ENCODE measurements at places on chromosomes 4 and X.
A peak's percentile ranks its signal among the peaks of the same experiment; 100 is the strongest.

DNA sequence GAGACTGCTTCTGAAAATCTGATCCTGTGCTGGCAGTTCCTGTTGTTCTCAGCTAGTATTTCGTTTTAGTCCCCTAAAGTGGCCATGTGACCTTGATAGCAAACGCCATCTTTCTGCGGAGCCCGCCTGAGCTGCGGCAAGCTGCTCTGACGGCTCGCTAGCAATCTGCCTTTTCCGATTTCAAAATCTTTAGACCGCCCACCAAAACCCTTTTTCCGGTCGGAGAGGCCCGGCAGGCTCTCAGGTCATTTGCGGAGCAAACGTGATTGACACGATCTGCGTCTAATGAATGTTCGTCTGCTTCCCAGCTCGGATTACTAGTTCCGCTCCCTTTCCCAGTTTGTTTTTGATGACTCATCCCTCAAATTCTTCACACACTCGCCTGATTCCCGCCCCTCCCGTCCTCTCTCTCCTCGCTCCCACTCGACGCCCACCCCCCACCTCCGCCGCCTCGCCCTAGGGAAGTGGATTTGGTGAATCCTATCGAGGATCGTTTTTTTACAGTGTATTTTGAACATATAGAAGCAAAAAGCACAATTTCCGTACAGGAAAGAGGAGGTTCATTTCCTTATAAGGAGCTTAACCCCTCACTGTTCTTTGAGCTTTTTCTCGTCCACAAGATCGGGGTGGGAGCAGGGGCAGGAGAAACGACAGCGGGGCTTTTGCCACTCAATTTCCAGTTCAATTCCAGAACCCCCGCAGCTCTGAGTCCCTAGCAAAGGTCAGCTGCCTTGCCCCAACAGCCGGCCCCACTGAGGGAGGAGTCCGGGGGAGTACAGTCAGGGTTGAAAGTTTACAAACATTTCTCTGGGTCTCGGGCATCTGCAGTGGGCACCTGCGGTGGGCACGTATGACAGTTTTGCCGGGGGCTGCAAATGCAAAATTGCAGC, 37.5 kb downstream of the NLGN3 start:
- DNase-seq: peak; percentile 88

DNA sequence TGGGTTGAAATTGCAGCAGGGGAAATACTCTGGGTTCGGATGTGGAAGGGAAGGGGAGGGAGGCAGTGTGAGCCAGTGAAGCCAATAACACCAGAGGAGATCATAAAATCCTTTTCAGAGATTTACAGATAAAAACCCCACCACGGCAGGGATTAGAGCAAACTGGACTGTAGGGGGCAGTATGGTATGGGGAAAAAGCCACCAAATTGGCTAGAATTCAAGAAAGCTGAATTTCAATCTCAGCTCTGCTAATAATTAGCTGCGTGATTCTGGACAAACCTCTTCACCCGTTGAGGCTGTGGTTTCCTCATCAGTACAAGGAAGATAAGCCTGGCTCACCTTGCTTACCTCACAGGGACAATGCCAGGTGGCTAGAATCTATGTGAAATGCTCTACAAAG, 108.1 kb downstream of the ATG4A start:
- DNase-seq: peak; percentile 11

DNA sequence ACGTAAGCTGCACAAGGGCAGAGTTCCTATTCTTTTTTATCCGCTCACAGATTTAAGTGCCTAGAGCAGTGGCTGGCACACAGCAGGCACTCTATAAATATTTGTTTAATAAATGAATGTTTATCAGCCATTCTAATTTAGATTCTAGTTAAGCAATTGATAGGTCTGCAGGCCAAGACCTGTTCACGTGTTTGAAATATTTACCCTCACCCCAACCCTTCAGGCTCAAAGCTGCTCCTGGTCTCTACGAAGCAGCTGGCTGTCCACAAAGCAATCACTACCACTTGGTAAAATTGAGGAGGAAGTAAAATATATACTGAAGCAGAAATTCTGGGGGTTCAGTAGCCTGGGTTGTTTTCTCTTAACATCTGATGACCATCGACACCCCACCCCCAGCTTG, 158.1 kb downstream of the MGST2 start:
- DNase-seq: no peak

GRCh38 chrX:130637591-130637990, 235.8 kb downstream of the RBMX2 start:
- DNase-seq: peak; percentile 35

DNA sequence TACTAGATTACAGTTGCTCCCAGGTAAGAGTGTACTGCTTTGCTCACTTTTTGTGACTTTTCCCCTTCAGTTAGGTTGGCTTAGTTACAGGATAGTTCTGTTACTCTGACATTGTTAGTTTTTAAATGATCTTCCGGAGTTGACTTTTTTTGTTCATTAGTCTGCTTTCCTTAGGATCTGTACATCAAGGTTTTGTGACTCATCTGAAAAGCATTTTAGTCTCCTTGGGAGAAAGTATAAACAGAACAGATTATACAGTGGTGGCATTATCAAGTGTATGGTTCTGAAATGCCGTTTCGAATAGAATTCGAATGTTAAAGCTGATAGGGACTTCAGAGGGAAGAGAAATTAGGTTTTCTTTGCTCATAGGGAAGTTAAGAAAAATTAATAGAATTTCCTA, 63.3 kb downstream of the USP9X start:
- DNase-seq: peak; percentile 18

GRCh38 chrX:135522132-135522530, 1.7 kb downstream of the INTS6L start:
- DNase-seq: peak; percentile 7

GRCh38 chrX:81261576-81261975, 59.7 kb downstream of the SH3BGRL start:
- DNase-seq: no peak

DNA sequence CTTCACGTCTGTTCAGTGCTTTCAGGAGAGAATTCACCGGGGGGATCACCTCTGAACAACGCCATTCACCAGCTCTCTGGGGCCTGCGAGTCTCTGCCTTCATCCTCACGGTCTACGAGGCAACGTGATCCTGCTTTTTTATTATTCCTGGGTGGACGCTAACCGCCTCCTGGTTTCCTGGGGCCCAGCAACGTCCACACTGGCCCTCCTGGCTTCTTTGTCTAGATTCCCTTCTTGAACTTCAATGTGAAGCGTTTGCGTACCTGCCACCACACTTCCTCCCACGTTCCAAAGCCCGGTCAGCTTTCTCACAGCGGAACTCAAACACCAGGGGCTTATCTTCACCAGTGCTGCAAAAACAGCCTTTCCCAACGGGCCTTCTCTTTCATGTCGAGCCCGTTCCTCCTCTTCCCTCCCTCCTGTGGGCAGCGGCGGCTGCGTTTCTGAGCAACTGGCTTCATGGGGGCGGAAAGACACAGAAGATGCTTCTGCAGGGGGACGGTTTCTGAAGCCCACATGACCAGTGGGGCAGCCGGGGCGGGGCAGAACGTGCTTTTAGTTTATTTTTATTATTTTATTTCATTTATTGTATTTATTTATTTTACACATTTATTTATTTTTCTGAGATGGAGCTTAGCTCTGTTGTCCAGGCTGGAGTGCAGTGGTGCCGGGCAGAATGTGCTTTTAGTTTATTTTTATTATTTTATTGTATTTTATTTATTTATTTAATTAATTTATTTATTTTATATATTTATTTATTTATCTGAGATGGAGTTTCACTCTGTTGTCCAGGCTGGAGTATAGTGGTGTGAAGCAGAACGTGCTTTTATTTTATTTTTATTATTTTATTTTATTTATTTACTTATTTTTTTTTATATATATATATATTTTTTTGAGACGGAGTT, 64.6 kb downstream of the CRLF2 start:
- no peak for DNase-seq

DNA sequence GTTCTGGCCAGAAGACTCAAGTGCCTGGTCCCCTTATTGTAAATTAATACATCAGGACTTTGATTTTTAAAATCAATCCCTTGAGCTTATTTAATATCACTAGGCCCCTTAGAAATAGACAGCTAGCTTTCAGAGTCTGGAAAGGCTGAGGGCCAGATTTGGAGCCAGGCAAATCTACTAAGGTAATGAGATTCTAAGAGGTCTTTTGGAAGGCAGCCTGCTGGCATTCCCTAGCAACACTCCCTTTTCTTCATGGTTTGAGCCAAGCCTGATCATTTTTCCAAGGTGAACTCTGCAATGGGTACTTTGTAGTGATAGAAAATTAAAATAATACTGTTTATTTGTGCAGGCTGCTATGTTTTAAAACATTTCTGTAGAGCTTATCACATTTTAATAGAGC, 378.5 kb downstream of the FAT4 start:
- DNase-seq: no peak

DNA sequence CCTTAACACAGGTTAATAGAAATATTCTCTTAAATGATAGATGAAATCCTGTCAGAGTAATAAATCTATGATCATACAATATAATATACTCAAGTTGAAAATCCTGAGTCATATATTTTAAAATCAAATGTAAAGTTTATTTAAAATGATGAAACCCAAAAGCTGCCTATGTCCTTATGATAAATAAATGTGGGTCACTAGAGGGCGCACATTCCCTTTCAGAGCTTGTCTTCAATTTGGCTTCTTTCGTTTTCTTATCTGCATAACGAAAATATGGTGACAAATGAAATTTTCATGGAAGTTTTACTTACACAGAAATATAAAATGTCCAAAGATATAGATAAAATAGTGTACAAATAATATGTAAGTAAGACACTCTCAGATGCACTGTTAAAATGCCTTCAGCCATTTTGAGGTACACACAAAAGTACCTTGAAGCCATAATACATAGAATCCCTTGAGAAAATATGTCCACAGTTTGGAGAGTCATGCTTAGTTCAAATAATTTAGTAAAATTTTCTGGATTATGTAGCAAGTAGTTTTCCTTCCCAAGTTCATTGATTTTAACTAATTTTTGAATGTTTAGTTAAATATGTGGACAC, 680.4 kb downstream of the DMD start:
- DNase-seq: peak; percentile 7

- no peak for DNase-seq
These were observed 814 bp downstream of the SPON2 start for GRCh38 chr4:1171311-1172227.

DNA sequence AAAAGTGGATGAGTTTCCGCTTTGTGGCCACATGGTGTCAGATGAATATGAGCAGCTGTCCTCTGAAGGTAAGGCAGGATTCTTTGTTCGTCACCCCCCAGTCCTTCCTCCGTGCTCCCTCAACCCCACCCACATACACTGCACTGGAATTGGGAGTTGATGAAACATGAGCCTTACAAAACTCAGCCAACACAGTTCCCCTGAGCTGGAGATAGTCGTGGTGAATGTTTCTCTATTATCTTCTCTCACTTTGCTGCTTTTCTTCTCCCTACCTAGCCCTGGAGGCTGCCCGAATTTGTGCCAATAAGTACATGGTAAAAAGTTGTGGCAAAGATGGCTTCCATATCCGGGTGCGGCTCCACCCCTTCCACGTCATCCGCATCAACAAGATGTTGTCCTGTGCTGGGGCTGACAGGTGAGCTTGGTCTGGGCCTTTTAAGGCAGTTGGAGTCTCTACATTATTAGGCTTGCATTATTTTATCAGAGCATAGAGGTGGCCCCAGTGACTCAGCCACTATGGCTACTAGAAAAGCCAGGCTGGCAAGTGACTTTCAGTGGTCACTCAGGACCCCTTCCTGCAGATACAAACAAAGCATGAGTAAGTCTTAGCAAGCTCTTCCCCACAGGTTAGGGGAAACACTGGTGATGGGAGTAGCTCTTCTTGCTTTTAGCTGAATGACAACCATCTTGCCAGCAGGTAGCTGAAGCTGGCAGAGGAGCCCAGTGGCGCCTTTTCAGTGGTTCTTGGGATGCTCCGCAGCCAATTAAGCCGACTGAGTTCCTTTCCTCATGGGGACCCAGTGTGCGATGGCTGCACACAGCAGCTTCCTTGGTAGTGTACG, 1.6 kb downstream of the RPL10 start:
- DNase-seq: no peak

GRCh38 chrX:103098488-103098887, 5.5 kb upstream of the NXF3 start:
- no peak for DNase-seq

GRCh38 chr4:185587427-185588161, 52.3 kb upstream of the PDLIM3 start:
- DNase-seq: no peak

GRCh38 chr4:136106753-136107152, 1425.5 kb downstream of the PCDH18 start:
- DNase-seq: no peak

- no peak for DNase-seq
These were observed 223.4 kb downstream of the FAM47B start for GRCh38 chrX:35166023-35166422.

GRCh38 chr4:3009422-3009821, 46.1 kb downstream of the GRK4 start:
- peak; percentile 26 for DNase-seq

DNA sequence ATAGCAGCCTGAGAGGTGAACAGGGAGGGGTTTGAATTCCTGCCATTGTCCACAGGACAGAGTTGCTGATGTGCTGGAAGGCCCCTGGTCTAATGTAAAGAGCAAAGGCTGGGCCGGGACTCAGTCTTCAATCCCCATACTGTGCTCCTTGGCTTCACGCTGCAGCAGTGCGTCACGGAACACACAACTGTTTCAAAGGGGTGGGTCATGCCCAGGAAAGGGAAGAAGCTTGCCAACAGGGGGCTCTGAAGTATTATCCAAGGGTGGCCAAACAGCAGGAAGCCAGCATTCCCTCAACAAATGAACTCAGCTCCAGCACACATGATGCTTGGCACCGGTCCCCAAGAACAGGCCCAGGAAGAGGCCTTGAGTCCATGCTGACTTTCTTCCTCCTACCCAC, 122.5 kb downstream of the NFKB1 start:
- DNase-seq: no peak

- peak; percentile 54 for DNase-seq
These were observed 21.2 kb upstream of the MSX1 start for GRCh38 chr4:4838051-4838935.

GRCh38 chr4:40349561-40350198, 14.5 kb downstream of the CHRNA9 start:
- DNase-seq: peak; percentile 53

GRCh38 chr4:81565142-81565870, 93.6 kb upstream of the RASGEF1B start:
- DNase-seq: peak; percentile 23

GRCh38 chr4:156476359-156476758, 495.2 kb downstream of the PDGFC start:
- DNase-seq: peak; percentile 87

- no peak for DNase-seq
These were observed 16.1 kb upstream of the CRMP1 start for GRCh38 chr4:5908876-5909427.

GRCh38 chr4:105387466-105387865, 86.4 kb downstream of the PPA2 start:
- DNase-seq: no peak

GRCh38 chrX:386239-386767, 404 bp downstream of the PPP2R3B start:
- DNase-seq: no peak

DNA sequence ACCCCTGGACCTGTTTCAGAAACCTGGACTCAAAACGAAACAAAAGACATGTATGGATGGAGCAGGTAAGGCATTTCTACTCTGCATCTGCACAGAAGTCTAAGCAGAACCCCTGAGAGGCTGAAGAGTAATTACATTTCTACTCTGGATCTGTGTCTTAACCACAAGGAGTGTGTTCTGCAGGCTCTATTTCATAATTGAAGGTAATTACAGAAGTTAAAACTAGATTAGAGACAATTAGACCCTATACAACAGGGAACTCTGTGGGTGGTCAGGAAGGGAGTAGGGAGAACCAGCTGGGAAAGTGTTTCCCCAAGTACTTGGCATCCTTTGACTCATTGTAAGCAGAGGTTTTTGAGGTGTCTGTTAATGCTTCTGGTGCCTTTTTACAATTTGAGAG, 69.8 kb downstream of the IGSF1 start:
- no peak for DNase-seq

Measured in AG08395 (cell line).